ENCODE measurements at places on chromosomes 1 and 21. TPM values are rescaled to one million over a fixed set of nuclear protein-coding genes. Genes with fewer than 3 reads are reported as not detected.
A peak's percentile ranks its signal among the peaks of the same experiment; 100 is the strongest.

Gene HSPB7
- 35.8 TPM for total RNA-seq

Gene TNFRSF8
- total RNA-seq: 0.40 TPM

Gene FHAD1
- total RNA-seq: 23.0 TPM

Gene EDEM3
- 20.9 TPM for total RNA-seq

Gene TNNT2
- total RNA-seq: 0.36 TPM

Gene VHLL
- total RNA-seq: 0.33 TPM

Gene ZNF124
- total RNA-seq: 94.6 TPM

Gene HORMAD1
- not detected for total RNA-seq

DNA sequence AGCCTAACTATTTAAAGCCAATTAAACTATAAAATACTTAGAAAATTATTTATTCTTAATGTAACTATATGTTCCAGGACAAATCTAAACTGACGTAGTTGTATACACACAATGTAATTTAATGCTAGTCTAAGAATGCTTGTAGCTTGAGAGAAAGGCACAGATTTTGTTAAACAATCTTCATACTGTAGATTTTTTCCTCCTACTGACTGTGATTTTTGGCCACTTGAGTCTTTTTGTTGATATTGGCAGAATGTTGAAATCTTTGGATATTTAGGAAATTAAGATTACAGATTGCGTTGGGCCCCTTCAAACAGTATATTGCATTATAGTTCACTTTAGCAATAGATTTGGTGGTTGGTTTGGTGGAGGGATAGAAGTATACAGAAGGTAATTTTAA is 40.5 kb downstream of the ATF3 start:
- H3K27me3 ChIP-seq: no peaks in the 10 kb centered on the region
- no peak overlapping the region for H3K4me3 ChIP-seq
- no peaks in the 10 kb centered on the region for H3K4me1 ChIP-seq
- H3K36me3 ChIP-seq: no peaks in the 10 kb centered on the region

DNA sequence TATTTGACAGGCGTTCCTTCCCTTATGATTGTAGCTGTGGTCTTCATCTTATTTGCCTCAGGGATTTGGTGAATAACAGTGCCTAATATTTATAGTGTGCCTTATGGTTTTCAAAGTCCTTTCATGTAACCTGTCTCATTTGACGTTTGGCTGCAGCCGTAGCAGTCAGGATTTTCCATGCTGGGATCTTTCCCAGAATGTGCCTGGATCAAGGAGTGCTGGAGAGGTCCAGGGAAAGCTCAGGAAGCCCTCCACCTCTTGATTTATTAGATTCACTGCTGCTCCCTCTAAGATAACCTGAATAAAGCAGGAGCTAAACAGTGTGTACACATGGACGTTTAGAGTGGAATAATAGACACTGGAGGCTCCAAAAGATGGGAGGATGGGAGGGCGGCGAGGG is 5.2 kb downstream of the C1orf21 start:
- no peak for DNase-seq
- H3K27ac ChIP-seq: no peak overlapping the region

DNA sequence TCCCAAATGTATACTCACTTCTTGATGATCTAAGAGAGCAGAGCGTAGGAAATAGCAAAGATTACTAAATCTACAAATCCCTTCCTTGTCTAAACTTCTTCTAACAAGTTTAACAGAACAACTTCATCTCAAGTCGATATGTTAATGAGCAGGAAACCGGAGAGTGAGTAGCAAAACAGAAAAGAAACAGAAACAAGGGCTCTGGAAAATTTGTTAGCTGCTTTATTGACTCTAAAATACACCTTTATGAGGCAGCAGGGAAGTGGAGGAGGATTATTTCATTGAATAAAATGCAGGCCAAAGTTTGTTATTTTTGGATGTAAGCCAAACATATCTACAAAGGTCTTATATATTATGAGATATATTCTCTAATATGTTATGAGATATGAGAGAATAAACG is 192.4 kb downstream of the LRRIQ3 start:
- no peak for DNase-seq
- no peaks in the 10 kb centered on the region for H3K27me3 ChIP-seq
- H3K4me1 ChIP-seq: no peaks in the 10 kb centered on the region
- no peak overlapping the region for H3K27ac ChIP-seq
- H3K4me3 ChIP-seq: no peak overlapping the region

DNA sequence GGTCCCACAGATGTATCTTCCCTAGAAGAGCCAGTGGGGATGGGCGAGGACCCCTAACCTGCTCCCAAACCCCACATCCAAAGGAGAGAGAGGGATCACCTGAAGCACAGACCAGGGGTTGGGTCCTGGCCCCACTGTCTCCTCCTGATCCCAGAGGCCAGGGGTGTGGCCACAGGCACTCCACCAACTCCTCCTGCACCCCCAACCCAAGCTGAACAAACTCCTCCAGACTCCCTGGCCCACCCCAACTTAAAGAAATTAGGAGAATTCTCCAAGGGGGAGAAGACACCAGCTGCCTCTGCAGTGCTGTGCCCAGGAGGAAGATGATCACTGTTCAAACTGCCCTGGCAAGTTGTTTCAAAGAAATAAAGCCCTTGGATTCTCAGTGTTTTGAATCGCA is 4.5 kb upstream of the PRAMEF12 start:
- no peak for DNase-seq
- H3K4me1 ChIP-seq: no peaks in the 10 kb centered on the region
- no peak overlapping the region for H3K27ac ChIP-seq
- no peaks in the 10 kb centered on the region for H3K27me3 ChIP-seq
- no peak overlapping the region for H3K4me3 ChIP-seq

DNA sequence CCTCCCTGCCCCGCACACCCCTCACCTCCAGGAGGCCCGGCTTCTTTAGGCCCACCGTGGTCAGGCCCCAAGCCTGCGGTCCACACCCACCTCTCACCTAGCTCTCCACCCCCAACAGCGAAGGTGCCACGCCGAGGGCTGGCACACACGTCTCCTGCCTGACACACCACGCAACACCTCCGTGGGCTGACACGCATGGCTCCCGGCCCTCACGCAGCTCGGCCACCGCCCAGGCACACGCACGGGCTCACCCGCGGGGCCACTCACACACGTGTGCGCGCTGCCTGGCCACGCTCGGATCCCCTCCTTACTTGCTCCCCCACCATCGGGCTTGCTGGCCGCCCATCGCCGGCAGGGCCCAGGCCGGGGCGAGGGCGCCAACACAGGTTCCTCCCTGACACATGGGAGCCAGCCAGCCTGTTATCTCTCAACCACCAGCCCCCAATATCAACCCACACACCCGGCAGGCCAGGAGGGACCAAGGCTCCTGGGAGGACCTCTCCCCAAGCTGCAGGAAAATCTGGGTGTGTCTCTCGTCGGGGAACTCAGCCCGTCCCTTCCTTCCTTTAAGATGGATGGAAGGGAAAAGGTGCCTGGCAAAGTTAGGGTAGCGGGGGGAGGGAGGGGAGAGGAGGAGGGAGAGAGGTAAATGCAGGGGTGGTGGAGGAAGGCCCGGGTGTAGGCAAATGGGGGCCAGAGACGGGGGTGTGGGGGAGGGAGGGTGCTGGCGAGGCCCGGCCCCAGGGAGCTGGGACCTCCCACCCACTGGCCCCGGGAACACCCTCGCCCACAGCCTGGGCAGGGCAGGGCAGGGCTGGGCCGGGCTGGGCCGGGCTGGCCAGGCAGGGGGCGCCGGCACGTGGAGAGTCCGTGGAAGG is 546 bp downstream of the ELOVL1 start:
- peak; percentile 41 for DNase-seq
- no peaks in the 10 kb centered on the region for H3K36me3 ChIP-seq
- peaks cover 11% of the 10 kb centered on the region for H3K4me1 ChIP-seq
- peak overlapping the region; percentile 53 for H3K4me3 ChIP-seq
- H3K27ac ChIP-seq: peak overlapping the region; percentile 83

DNA sequence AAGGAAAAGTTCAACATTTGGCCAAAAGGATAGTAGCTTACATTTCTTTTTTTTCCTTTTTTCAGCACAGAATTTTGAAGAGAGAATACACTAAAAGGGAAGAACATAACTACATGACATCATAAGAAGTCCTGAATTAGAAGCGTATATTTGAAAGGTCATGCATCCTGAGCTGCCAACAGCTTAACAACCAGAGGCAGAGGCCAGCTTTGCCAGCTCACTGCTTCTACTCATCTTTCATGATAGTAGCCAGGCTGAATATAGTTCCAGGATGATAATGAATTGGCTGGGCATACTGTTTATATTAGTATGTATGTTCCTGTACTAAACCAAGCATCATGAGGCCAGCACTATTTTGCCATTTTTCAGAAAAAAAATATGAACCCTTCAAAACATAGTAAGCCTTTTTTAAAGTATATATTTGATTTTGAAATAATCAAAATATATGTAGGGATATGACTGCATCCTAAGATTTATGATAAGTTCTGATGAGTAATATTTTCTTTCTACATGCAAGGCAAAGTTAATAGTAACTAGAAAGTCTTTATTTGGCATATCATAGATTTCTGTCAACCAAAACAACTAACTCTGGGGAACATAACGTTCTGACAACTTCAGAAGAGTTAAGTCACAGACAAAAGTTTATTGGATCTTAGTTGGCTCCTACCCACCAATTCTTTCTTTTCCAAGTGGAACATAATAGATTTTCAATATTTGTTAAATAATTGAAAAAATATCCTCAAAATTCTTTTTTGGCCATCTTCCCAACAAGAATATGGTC is 123.2 kb downstream of the DPYD start:
- no peaks in the 10 kb centered on the region for H3K27me3 ChIP-seq
- DNase-seq: no peak
- no peaks in the 10 kb centered on the region for H3K36me3 ChIP-seq
- peaks cover 1% of the 10 kb centered on the region for H3K4me1 ChIP-seq

DNA sequence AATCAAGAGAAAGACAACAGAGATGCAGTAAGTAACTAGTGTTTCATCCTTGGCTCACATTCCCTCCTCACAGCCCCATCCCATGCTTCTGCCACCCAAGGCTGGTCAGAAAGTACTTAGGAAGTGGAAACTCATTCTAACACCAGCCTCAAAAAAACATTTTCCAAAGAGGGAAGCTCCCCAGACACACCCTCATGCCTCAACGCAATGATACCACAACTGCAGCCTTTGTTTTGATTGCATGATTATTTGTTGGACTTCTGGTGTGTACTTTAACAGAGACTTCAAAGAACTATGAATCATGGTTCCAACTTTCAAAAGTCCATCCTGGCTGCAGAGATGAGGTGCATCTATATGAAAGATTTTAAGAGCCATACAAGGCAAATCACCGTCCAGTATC is 45.2 kb upstream of the KCNA3 start:
- H3K4me1 ChIP-seq: no peaks in the 10 kb centered on the region
- no peaks in the 10 kb centered on the region for H3K36me3 ChIP-seq
- no peak for DNase-seq
- H3K27me3 ChIP-seq: no peaks in the 10 kb centered on the region
- H3K4me3 ChIP-seq: no peak overlapping the region

DNA sequence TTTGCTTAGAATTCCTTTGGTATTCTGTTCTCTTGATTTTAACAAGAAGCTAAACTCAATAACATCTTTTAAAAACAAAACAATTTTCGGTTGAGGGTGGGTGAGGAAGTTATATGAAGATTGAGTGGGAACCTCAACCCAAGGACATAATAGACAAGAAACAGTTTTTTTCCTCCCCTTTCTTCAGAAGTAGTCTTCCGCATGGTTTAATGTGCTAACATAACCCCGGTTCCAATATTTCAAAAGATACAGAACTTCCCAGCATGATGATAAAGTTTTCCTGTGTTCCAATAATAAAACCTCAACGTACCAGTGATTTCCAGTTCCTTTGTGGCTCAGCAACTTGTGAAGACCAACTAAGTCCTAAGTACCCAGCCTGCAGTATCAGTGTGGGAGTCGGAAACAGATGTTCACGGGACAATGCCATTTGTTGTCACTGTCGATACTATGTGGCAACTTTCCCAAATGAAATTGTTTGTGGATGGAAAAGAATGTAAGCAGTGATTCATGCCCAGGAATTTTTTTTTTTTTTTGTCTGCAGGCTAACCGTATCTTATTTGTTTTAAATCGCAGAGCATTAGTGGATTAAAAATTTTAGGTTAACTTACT is 48.5 kb downstream of the NR5A2 start:
- H3K27ac ChIP-seq: no peak overlapping the region
- H3K27me3 ChIP-seq: no peaks in the 10 kb centered on the region
- no peak for DNase-seq
- H3K4me3 ChIP-seq: no peak overlapping the region
- peaks cover 2% of the 10 kb centered on the region for H3K4me1 ChIP-seq

DNA sequence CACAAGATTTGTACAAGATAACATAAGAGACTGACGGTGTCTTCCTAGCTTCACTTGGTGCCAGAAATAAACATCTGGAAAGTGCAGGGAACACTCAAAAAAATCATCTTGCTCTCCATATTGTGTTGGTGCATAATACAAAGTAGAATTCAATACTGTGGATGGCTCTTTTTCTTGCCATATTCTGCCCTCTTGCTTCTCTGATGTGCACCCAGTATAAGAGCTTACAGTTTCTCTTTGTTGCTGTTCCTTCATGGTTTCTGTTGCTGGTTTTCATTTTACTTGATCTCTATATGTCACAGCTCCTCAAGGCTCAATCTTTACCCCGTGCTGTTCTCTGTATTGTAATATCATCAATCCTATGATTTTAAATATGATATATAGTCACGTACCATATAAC is 528.5 kb upstream of the ZP4 start:
- H3K27me3 ChIP-seq: no peaks in the 10 kb centered on the region
- H3K4me3 ChIP-seq: no peak overlapping the region
- no peaks in the 10 kb centered on the region for H3K4me1 ChIP-seq
- H3K36me3 ChIP-seq: no peaks in the 10 kb centered on the region
- H3K27ac ChIP-seq: no peak overlapping the region
- DNase-seq: no peak

DNA sequence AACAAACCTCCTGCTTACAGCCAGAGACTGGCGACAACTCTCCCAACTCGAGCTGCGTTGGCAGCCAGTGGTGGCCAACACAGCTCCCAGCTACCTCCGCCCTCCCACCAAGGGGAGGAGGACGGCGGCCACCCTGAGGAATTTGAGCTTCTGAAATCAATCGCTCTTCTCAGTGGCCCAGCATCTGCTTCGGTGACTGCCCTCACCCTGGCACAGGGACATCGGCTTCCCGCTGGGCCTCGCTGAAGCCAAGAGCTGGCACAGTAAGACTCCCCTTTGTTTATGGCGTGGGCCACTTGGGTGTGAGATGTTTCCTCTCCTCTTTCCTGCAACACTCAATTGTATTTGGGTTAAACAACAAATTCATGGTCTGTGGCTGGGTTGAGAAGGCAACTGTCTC is 136.2 kb downstream of the ZBTB18 start:
- H3K27ac ChIP-seq: no peak overlapping the region
- H3K36me3 ChIP-seq: no peaks in the 10 kb centered on the region
- H3K27me3 ChIP-seq: no peaks in the 10 kb centered on the region
- no peak overlapping the region for H3K4me3 ChIP-seq

DNA sequence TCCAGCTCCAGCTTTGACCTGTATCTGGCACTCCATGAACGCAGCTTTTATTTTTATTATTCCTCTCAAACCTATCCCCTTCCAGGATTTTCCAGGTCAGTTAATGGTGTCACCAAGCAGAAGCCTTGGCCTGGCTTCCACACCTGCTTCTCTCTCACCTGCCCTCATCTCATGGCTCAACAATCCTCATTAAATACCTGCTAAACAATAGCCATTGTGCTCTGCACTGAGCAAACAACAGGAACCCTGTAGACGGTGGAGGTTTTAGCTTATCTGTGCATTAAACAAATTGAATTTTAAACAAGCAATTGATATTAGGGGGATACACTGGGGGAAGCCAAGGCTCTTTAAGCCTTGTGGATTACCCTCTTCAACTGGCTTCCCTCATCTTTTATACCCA is 15.3 kb downstream of the PYCR2 start:
- H3K4me1 ChIP-seq: peaks cover 2% of the 10 kb centered on the region
- H3K4me3 ChIP-seq: no peak overlapping the region
- DNase-seq: no peak
- no peaks in the 10 kb centered on the region for H3K36me3 ChIP-seq
- H3K27ac ChIP-seq: no peak overlapping the region
- H3K27me3 ChIP-seq: no peaks in the 10 kb centered on the region

- no peak overlapping the region for H3K4me3 ChIP-seq
- no peak for DNase-seq
- H3K27ac ChIP-seq: no peak overlapping the region
These were observed 187.5 kb downstream of the PDE4B start for GRCh38 chr1:65980237-65980636.

Measured in ovary (tissue), 10 donors.